ENCODE measurements at places on chromosomes 1 and 21.
A peak's percentile ranks its signal among the peaks of the same experiment; 100 is the strongest.

DNA sequence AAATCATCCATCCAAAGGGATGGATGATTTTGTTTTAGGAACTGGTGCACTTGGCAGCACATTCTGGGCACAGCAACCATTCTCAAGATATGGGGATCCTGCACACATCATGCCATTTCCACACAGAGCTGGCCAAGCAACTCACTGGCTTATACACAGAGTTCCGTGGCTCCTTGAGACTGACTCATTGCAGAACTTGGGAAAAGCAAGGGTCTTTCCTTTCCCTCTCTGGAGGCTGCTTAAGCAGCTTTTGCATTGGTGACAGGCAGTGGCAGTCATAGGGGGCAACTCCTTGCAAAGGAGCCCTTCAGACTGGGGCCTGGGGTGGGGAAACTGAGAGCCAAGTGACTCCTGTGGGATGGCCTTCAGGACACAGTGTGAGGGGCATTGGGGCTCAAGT, 1.9 kb upstream of the MAD2L2 start:
- DNase-seq: no peak

- DNase-seq: no peak
Observed at GRCh38 chr1:218617986-218618385, 272.9 kb downstream of the TGFB2 start.

- no peak for DNase-seq
Observed at GRCh38 chr1:237146241-237146640, 104.3 kb downstream of the RYR2 start.

- peak; percentile 29 for DNase-seq
Observed at GRCh38 chr1:75632350-75632949, 21.5 kb upstream of the SLC44A5 start.

DNA sequence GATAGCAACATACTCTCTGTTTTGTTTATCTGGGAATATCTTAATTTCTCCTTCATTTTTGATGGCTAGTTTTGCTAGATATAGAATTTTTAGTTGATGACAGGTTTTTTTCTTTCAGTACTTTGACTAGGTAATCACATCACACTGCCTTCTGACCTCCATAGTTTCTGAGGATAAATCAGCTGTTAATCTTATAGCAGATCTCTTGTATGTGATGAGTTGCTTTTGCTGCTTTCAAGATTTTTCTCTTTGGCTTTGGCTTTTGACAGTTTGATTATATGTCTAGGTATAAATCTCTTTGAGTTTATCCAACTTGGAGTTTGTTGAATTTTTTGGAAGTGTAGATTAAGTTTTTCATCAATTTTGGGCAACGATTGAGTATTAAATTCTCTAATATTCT, 142.6 kb downstream of the ZNF644 start:
- DNase-seq: no peak

DNA sequence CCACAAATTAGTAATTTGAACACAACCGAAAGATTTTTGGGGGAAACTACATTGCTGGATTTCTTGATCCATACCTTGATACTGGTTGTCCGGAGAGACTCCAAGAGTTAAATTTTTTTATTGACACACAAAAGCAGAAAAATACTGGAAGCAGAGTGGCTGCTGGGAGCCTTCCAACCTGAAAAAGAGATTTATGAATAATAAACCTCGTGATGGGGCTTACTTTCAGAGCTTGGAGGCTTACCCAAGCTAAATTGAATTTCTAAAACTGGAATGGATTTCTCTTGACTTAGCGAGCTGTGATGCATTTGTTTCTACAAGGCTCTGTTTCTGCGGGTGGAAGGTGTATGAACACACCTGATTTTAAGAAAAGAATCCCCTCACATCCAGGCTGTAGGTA, 35.7 kb downstream of the PCP4 start:
- no peak for DNase-seq

GRCh38 chr1:233570216-233570615, 43.7 kb upstream of the KCNK1 start:
- DNase-seq: no peak

- no peak for DNase-seq
Observed at GRCh38 chr1:198272492-198272891, 115.7 kb downstream of the NEK7 start.

- peak; percentile 72 for DNase-seq
Observed at GRCh38 chr1:40032240-40032891, 8.2 kb upstream of the CAP1 start.

DNA sequence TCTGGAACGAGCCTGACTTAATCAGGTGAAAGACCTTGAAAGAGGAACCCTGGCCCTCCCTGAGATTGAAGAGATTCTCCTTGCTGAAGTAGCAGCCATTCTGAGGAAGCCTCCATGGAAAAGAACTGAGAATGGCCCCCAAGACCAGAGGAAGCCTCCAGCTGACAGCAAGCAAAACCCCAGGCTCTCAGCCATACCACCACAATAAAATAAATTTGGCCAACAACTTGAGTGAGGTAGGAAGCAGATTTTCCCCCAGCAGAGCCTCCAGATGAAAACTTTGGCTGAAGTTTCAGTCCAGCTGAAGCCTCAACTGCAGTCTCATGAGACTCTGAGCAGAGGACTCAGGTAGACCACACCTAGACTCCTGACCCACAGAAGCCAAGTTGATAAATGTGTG, 34.0 kb upstream of the SLAMF9 start:
- DNase-seq: no peak

GRCh38 chr1:65691152-65691900, 101.4 kb upstream of the PDE4B start:
- no peak for DNase-seq

GRCh38 chr1:84996846-84997666, at the start of gene MCOLN2:
MCOLN2 (minus strand) TSS chr1:84997113; CDS start chr1:84996872, 241 bp downstream.
- peak; percentile 72 for DNase-seq

- DNase-seq: no peak
Observed at GRCh38 chr1:211640301-211640630, 35.2 kb downstream of the NEK2 start.

- no peak for DNase-seq
Observed at GRCh38 chr1:165259706-165260428, 96.6 kb downstream of the LMX1A start.

- no peak for DNase-seq
Observed at GRCh38 chr1:240572328-240572727, 39.6 kb downstream of the GREM2 start.

GRCh38 chr1:30267856-30268255, 455.5 kb downstream of the MATN1 start:
- DNase-seq: no peak

GRCh38 chr1:158830074-158830677, 975 bp upstream of the MNDA start:
- DNase-seq: peak; percentile 36

DNA sequence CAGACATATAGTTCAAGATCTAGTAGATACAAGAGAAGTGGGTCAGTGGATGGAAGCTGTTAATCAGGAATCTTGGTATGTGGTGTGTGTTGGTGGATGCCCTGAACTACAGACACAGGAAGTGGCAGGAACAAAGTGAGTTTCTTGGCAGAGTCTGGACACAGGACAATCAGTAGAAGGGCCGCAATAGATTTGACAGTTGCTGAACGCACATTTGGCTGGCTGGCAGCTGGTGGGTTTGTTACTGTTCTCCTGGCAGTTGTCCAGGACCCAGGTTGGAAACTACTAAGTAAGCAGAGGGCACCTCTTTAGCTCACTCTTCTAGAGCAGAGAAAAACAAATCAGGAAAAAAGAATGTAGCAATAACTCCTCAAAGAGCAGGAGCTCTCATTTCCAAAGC, 13.2 kb downstream of the KRTAP26-1 start:
- no peak for DNase-seq

- DNase-seq: no peak
Observed at GRCh38 chr1:234186037-234186688, 187.1 kb upstream of the COA6 start.

GRCh38 chr21:29022166-29022565, 2.3 kb upstream of the USP16 start:
- no peak for DNase-seq

DNA sequence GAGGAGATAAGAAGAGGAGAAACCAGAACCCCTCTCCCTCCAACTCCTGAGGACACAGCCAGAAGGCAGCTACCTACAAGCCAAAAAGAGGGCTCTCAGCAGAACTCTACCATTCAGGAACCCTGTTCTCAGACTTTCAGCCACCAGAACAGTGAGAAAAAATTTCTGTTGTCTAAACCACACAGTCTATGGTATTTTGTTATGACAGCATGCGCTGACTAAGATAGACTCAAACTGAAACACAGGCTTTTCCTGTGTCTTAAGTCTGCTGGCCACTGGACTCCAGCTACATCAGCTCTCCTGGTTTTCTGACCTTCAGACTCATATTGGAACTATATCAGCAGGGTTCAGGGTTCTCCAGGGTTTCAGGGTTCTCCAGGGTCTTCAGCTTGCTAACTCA, 126.5 kb upstream of the TNFSF4 start:
- DNase-seq: no peak

- DNase-seq: no peak
Observed at GRCh38 chr1:230548357-230548756, 93.9 kb upstream of the COG2 start.

DNA sequence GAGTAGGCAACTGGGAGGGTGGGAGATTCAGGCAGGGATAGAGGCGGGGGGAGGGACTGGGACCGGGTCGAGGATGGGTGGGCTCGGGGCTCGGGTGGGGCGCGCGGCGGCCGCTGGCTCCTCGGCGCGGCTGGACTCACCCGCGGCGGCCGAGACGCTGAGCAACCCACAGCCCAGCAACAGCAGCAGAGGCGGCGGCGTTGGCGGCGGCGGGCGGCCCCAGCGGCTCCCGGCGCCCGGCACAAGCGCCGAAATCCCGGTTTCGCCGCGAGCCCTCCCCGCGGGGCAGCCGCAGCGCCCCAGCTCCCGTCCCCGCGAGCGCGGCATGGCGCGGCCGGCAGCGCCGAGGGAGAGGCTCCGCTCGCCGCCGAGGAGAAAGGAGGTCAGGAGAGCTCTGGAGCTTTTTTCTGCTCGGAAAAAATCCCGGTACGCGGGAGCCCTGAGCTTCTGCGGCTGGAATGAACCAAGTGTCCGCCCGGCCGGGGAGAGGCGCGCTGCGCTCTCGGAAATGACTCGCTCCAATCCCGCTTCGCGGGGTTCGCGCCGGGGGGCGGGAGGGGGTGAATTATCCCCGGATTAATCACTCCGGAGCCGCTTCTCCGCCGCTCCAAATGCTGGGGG, at the start of gene CSMD2:
Gene CSMD2 (minus strand): TSS at position 460 of the 621 bp plus-strand sequence. CDS start 133 bp downstream, at position 327.
- DNase-seq: no peak

DNA sequence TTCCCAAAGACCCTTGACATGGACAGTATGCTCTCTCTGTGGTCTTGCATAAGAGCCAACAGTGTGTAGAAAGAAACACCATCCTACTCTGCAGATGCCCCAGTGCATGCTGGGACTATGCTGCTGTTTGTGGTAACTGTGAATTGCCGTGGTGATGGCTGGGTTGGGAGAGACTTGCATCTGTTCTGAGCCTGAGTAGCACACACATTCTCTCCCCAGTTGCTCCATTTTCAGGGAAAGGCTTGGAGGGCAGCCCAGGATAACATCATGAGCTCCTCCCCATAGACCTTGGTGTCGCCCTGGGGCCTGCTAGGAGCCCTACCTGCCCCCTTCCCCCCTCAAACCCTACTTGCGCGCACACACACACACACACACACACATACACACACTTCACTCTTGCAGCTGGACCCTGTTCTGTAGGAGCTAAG, 120.9 kb upstream of the IPO9 start:
- no peak for DNase-seq

DNA sequence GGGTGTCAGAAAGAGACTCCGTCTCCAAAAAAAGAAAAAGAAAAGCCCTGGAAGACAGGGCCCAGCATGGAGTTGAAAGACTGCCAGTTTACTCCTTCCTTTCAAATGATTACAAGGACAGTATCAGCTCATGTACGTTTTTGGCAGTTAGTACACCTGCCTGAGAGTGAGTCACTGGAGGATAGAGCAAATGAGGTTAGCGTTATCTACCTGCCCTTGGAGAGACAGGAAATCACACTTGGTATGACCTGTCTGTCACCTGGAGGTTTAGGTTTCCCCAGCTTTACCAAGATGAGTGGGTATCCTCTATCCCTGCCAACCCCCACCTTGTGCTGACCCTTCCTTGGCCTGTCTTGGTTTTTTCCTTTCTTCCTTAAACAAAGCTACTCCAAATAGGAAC, 96.8 kb upstream of the BMP8A start:
- DNase-seq: no peak

DNA sequence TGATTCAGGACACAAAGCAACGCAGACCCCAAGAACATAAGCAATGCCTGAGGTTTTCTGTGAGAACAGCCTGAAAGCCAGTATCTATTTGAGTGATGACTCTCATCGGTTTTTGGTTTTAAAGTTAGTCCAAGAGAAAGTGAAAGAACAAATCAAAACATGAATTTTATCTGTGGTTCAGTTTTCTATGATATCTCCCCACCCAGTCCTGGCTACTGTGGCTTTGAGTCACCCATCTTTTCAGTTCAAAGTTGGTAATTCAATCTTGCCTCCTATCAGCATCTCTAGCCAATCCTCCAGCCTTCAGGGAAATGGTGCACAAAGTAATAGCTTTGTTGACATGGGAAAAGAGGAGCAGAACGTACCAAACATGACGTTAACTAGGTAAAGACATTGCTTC, 40.5 kb upstream of the KRTAP19-8 start:
- DNase-seq: no peak

DNA sequence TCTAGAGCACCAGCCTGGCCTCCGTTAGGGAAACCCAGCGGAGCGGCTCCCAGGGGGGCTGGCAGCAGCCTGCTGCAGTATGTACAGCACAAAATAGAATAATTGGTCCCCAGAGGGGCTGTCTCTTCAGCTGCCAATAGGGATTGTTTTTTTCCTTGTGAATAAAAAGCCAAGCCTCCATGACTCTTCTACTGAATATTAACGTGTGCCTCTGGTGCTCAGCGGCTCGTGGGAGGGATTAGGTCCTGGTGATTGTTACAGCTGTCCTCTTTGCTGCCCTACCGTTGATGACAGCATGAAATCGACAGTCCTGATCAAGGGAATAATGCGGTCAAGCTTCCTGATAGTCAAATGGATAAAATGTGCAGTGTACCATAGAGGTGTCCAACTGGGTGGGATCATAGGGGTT, 190.7 kb upstream of the RUNX1 start:
- DNase-seq: no peak
